ENCODE measurements at places on chromosomes 5 and 9.

GRCh38 chr9:16272776-16273175 is 597.7 kb downstream of the BNC2 start:
- no peak for DNase-seq

DNA sequence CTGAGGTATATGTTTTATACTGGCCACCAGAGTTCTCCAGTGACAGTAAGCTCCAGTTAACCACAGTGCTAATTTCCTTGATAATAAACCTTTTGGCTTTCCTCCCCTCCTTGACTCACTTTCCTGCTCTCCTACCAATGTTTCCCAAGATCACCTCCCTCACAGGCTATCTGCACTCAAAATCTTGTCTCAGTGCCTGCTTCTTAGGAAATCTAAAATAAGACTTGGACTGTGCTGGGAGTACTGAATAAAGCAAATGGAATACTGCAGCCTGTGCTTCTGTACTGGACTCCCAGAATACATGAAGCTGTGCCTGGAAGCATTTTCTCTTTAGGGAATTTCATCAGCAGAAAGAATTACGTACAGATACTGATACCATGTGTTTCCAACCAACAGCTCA is 1.7 kb upstream of the DCP2 start:
- DNase-seq: no peak

GRCh38 chr5:172717481-172718195 is 53.4 kb downstream of the DUSP1 start:
- DNase-seq: no peak

DNA sequence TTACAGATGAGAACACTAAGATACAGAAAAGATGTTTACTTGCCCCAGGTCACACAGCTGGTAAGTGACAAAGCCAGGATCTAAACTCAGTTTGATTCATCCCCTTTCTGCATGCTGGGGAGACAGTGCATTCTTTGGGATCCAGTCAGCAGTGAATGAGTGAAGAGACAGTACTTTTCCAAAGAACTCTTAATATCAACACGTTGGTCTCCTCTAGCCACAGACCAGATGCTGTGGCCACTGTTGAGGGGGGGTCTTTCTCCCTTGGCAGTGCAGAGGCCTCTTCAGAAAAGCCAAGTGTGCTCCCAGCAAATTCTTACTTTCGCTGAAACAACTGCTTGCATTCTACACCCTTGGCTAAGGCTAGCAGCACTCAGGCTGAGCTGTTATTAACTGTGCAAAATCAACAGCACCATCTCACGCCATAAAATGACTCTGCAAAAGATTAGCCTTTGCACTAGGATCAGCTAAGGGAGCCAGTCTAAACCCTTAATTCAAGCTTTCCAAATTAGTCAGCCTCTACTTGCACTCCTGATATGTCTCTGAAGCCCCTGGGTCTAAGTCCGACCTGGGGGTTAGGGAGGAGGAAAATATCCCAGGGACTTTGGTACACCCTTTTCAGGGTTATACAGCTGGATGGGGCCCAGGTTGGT is 4.8 kb upstream of the TMEM171 start:
- no peak for DNase-seq

DNA sequence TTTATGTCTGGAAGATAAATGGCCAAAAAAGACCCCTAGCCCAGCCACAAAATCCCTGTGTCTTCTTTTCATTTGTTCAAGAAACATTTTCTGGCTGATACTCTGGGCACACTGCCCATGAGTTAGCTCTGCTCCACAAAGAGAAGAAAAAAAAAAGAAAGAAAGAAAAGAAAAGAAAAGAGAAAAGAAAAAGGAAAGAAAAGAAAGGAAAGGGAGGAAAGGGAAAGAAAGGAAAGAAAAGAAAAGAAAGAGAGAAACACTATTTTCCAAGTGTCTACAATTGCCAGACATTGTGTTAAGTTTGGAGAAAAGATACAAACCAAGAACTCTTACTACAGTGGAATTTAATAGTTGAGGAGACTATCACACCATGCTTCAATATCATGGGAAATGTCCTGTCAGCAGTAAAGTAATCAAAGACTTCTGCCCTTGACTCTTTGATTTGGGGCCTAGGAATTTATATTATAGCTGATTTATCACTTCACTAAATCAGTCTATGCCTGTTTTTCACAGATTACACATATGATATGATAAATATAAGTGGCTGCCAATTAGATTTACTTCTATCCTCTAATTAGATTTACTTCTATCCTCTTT is 3.0 kb downstream of the TRMO start:
- DNase-seq: no peak

- DNase-seq: no peak
Observed at GRCh38 chr5:135489466-135490244, 37.5 kb upstream of the TIFAB start.

GRCh38 chr5:108315829-108316228 is 66.1 kb downstream of the FBXL17 start:
- DNase-seq: no peak

DNA sequence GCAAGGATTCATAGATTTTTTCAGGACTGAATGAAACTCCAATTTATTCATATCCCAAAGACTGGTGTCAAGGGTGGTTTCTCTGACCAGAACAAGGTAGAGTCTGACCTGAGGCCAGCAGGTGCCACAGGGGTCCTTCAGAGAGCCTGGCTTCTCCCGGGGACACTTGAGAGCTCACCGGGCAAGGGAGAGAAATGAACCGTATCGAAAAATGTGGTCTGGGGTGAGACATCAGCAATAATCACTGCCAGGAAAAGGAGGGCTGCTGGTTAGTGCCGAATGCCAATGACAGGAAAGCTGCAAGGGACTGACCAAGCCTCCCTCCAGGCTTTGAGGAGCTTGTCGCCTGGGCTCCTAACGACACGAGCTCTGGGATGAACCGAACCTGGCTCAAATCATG is 142.7 kb downstream of the TTLL11 start:
- DNase-seq: no peak

- peak; percentile 55 for DNase-seq
Observed at GRCh38 chr9:121350993-121351561, 19.0 kb downstream of the STOM start.

DNA sequence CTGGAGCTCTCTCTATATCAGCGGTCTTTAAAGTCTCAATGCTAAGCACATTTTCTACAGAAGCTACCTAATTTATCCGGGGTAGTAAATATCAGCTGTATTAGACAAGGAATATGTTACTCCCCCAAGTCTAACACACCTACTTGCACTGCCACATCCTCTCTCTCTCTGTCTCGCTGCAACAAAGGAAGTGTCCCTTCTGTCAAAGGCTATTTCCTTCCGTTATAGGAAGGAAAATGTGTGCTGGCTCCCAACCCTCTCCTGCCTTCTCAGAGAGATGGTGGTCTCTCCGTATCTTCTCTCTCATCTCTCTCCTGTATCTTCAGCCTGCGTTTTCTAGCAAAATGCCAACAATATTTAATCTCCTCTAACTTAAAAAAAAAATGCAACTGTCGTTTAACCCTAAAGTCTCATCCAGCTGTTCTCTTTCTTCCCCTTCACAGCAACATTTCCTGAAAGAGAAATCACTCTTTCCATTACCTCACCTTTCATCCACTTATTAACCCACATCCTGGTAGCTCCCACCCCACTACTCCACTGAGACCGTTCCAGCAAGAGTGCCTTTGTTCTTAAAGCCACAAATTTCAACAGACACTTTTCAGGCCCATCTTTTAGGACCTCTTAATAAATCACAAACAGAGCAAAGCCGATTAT is 2.3 kb downstream of the TTF1 start:
- DNase-seq: no peak

Data from putamen (tissue), 1 donor.